Islet precursor cell (in vitro differentiated cells): ENCODE measurements at places on chromosomes 16 and 17.
A peak's percentile ranks its signal among the peaks of the same experiment; 100 is the strongest.

DNA sequence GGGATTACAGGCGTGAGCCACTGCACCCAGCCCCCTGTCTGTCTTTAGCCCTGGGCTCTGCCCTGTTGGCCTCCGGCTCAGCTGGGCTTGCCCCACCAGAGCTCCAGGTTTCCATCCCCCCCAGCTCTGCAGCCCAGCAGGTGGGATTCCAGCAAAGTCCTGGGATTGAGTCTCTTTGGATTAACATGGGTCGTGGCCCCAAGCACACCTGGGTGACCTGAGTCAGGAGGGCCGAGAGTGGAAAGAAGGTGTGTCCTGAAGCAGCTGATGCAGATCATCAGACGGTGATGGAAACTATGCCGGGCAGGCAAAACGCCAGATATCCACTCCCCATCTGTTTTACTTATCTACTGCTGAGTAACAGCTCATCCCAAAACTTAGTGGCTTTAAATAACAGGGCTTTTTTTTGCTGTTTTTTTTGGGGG is 72.5 kb downstream of the KNOP1 start:
- DNase-seq, result no peak

DNA sequence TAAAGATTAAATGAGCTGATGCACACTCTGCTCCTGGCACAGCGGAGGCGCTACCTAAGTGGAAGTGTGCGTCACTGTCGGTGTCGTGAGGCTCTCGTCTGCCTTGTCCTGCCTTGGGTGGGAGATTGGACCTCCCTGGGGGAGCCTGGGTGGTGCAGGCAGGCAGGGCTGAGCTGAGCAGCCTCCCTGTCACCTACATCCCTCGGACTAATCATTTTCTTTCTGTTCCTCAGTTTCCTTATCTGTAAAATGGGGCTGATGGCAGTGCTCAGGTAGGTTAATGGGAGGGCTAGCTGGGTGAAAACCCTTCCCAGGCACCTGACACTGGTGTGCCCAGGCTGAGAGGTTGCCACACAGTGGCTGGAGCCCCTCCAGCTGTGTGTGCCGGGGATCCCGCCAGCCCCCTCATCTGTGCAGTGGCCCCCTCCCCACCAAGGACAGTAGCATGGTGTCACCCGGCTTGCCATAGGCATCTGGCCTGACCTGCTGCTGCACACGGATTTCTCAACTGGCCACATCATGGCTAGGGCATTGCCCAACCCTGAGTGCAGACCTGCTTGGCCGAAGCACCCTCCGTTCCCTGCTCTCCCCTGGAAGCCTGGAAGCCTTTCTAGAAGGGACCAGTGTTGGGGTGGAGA is 4.3 kb downstream of the ADCY7 start:
- DNase-seq, result no peak

- DNase-seq, result peak; percentile 54
These were observed 97.7 kb downstream of the ZNF18 start for GRCh38 chr17:11899537-11899942.

DNA sequence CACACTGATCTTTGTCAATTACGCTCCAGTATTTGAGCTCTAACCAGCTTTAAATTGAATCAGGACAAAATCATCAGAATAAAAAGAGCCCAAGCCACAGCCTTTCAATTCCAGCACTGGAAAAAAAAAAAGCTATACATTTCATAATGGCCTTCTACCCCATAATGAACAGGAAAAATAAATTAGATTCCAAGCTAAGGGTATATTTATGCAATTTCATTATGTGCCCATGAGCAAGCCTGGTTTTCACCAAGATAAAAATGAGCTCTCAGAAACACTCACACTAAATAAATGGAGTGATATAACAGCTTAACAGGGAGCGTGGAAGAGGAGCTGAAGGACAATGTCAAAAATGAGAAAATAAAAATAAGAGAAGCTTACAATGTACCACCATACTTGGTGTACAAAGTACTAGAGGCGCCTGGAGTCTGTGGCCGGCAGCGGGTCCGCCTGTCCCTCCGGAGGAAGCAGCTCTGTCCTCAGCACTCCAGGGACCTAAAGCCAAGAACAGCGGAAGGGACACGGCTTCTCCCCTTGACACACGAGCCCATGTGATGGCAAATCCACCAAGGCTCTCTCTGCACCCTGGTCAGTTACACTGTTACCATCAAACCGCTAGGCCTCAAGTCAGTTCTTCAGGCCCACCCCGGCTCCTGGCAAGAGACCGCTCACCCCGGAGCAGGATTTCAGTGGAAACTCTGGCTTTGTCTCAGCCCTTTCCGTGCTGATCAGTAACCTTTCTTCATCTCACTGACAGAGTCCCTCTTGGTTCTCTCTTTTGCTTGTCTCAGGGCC is 69.6 kb downstream of the RBFOX3 start:
- DNase-seq, result no peak

DNA sequence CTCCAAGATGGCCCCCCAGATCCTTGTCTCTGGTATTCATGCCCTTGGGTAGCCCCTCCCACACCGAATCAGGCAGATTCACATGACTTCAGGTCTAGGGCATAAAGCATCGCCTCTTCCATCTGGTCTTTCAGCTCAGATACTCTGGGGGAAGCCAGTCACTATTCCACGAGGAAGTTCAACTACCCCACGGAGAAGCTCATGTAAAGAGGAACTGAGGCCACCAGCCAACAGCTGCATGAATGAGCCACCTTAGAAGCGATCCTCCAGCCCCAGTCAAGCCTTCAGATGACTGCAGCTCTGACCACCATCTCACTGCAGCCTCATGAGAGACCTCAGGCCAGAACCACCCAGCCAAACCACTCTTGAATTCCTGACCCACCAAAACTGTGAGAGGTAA is 54.1 kb downstream of the SOCS3 start:
- no peak for DNase-seq

DNA sequence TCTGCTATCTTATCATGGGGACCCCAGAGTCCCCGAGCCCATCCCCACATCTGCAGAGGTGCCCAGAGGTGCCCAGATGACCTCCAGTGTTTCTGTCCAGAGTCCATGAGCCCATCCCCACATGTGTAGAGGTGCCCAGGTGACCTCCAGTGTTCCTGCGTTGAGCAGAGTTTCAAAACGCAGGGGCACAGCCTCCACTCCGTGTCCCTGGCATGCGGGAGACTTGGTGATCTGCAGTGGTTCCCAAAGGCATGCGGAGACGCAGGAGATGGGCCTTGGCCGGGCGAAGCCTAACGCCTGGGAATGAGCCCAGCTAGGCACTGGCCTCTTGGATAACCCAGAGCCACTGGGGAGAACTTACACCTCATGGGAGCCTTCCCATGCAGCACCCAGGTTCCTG is 41.3 kb downstream of the COX4I1 start:
- DNase-seq, result no peak

DNA sequence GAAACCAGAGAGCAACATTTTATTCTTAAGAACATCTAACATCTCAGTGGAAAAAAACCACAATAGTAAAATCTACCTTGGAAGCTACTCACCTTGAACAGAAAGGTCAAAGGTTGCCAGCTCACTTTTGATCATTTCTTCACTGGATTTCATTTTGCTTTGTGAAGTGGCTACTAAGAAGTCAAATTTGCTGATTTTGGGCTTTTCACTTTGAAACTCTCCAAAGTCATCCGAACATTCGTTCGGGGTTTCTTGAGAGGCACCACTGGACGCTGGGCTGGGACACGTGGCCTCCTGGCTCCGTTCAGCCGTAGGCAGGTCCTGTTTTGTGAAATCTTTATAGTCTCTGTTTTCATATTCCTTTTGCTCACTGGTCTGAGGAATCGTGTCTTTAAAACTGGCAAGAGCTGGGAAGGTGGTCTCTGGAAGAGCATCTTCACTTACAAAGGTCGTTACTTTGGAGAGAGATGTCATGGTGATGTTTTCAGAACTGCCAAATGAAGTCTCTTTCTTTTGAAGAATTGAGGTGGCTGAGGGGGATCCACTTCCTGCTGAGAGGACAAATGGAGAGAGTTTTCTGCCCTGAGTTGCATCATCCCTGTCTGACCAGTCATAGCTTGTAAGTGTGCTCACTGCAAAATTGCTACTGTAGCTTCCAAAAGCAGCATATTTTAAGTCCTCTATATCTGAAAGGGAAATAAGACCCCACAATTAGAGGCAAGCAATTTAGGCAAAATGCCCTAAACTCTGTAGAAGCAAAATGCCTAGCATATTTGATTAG is 52.4 kb downstream of the DUSP14 start:
- DNase-seq, result no peak

GRCh38 chr17:65079489-65079900 is 23.0 kb upstream of the GNA13 start:
- DNase-seq, result peak; percentile 75

- no peak for DNase-seq
These were observed 2.3 kb upstream of the SLC22A31 start for GRCh38 chr16:89202422-89203215.
